ENCODE measurements at places on chromosomes 2 and 18.

- DNase-seq, result no peak
- no peak overlapping the region for H3K4me3 ChIP-seq
- H3K27me3 ChIP-seq, result no peaks in the 10 kb centered on the region
- peaks cover 18% of the 10 kb centered on the region for H3K4me1 ChIP-seq
- H3K27ac ChIP-seq, result no peak overlapping the region
Observed at GRCh38 chr2:63680455-63680854, 91.7 kb downstream of the MDH1 start.

- H3K4me3 ChIP-seq, result no peak overlapping the region
- no peak for DNase-seq
- no peaks in the 10 kb centered on the region for H3K27me3 ChIP-seq
Observed at GRCh38 chr2:100197631-100198153, 55.3 kb upstream of the AFF3 start.

DNA sequence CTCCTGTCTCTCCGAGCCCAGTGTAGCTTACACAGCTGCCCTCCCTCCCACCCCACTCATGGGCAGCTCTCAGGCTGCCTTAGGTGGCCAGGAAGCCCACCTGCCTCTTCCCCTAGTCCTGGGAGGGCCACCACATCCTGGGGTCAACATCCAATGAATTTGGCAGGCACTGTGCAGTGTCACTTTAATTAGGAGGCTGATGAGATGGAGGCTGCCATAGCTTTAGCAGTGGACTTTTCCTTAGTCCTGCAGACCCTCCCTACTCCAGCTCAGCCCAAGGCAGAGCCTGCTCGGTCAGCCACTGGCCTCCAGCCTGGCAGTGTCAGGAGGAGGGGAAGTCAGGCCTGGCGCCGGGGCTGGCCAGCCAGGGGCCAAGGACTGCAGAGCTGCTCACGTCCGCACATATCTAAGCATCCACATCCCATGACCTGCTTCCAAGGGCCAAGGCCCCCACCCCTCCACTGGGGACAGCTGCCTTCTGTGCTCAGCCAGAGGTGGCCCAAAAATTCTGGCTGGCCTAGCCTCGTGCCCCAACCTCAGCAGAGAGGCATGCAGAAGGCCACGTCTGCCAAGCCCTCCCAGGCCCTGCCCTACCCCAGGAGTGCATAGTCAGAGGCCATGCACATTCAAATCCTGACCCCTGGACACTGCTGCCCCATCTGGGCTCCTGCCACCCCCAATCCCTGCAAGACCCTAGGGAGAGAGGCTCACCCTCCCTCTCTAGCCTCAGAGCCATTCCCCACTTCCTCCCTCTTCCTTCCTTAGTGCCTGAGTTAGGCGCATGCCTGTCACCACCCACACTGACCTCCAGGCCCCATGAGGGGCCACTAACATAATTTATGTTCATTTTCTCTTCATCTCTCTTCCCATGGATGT is 33.1 kb downstream of the ADRA2B start:
- DNase-seq, result no peak
- peaks cover 2% of the 10 kb centered on the region for H3K4me1 ChIP-seq
- no peak overlapping the region for H3K27ac ChIP-seq

GRCh38 chr2:239118264-239118663 is 270.4 kb downstream of the TWIST2 start:
- no peak for DNase-seq
- peaks cover 24% of the 10 kb centered on the region for H3K4me1 ChIP-seq
- H3K4me3 ChIP-seq, result no peak overlapping the region
- H3K27ac ChIP-seq, result no peak overlapping the region

- no peaks in the 10 kb centered on the region for H3K4me1 ChIP-seq
- H3K27ac ChIP-seq, result no peak overlapping the region
- no peak for DNase-seq
Observed at GRCh38 chr2:163859951-163860350, 124.1 kb upstream of the FIGN start.

GRCh38 chr2:22355816-22356433 is 1029.1 kb upstream of the KLHL29 start:
- no peaks in the 10 kb centered on the region for H3K36me3 ChIP-seq
- H3K4me3 ChIP-seq, result no peak overlapping the region
- no peak overlapping the region for H3K27ac ChIP-seq
- no peaks in the 10 kb centered on the region for H3K4me1 ChIP-seq

DNA sequence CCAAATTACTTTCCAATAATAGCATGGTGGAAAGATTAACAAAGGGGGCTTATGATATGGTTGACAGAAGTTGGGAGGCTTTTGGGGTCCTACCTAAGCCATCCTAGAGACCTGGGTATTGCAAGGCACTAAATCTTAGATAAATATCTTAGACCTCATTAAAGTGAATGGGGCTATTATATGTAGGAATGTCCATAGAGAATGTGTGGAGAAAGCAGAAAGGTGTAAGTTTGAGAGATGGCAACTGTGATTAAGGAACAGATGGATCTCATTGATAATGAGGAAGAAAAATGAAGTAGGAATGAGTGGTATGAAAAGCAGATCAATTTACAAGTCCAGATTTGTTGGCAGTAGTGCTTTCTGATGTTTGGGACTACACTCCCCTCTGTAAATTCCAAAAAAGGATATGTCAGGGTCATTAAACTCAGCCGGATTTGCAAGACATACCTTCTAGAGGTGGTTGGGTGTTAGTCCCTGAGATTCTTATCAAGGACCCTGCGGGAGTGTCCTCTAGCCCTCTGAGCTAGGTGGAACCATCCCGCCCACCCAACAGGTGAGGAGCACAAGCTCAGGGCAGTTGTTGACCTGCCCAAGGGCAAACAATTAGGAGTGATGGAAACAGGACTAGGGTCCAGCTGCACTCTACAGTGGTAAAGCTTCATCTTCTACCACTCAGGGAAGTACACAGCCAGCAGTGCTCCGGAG is 12.1 kb downstream of the TCF7L1 start:
- H3K4me1 ChIP-seq, result no peaks in the 10 kb centered on the region
- peaks cover 11% of the 10 kb centered on the region for H3K27me3 ChIP-seq
- H3K36me3 ChIP-seq, result no peaks in the 10 kb centered on the region
- no peak overlapping the region for H3K27ac ChIP-seq
- no peak for DNase-seq
- H3K4me3 ChIP-seq, result no peak overlapping the region

DNA sequence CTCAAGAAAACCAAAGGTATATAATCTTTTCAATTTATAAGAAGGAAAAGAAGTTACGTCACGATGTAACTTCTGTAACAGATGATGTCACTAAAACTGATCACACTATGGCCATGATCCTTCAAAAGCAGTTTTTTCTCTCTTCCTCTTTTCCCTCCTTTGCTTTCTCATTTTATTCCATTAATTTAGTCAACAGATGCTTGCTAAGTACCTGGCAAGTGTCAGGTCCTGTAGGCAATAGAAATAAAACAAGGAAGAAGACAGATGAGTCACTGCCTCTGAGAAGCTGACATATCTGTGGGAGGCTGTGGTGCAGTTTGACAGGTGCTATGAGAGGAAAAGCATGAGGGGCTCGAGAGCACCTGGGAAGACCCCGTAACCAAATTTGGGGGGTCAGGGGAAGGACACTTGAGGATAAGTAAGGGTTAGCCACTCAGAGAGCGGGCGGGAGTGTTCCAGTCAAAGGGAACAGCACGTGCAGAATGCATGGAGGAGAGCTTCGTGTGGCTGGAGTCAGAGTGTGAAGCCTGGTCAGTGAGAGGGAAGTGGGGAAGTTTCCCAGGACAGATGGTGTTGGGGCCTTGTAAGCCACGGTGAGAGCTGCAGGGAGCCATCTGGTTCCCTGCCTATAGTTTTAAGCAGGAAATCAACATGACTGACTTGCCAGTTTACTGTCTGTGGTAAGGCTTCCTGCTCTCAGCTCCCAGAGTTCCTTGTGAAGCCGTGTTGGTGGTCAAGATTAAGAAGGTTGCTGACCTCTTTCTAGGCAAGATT is 198.8 kb upstream of the FOSL2 start:
- peaks cover 5% of the 10 kb centered on the region for H3K4me1 ChIP-seq
- H3K4me3 ChIP-seq, result no peak overlapping the region
- H3K27ac ChIP-seq, result peak overlapping the region; percentile 40
- peaks cover 2% of the 10 kb centered on the region for H3K36me3 ChIP-seq
- no peak for DNase-seq
- H3K27me3 ChIP-seq, result no peaks in the 10 kb centered on the region

- H3K27ac ChIP-seq, result no peak overlapping the region
- H3K4me1 ChIP-seq, result peaks cover 12% of the 10 kb centered on the region
- DNase-seq, result no peak
- peaks cover 38% of the 10 kb centered on the region for H3K27me3 ChIP-seq
Observed at GRCh38 chr18:72542342-72542741, 1.8 kb downstream of the CBLN2 start.

GRCh38 chr2:163592954-163593622 is 142.7 kb downstream of the FIGN start:
- H3K27me3 ChIP-seq, result no peaks in the 10 kb centered on the region
- no peak overlapping the region for H3K4me3 ChIP-seq
- H3K36me3 ChIP-seq, result no peaks in the 10 kb centered on the region
- no peak for DNase-seq
- no peaks in the 10 kb centered on the region for H3K4me1 ChIP-seq
- no peak overlapping the region for H3K27ac ChIP-seq

DNA sequence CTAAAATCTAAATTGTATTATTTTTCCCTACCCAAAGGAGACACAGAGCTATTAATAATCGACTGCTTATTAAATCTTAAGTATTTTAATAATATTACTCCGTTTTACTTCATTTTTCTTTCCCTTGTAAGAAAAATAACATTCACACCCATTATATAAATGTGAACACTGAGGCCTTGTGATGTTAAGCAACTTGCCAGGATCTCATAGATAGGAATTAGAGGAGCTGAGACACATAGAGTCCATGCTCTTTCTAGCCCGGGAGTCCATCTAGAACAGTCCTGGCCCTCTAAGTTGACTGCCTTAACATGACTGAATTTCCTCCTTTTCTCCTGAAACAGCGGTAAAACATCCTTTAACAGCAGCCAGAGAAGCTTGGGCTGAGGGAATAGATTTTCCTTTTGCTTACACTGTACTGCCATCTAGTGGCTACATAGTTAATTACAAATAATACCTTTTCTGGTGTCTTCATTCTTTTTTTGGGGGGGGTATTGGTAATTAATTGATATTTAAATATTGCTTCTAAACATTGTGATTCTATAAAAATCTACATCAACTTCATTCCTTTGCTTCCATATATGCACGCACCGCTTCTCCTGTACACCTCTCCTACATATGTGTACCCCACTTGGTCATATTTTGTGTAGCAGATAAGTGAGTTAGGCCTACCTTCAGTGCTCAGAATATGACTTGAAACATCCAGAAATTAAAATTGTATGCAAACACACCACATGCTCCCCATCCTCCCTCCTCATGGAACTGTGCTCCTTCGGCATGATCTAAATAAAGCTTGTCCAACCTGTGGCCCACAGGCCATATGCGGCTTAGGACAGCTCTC is 125.8 kb upstream of the HNMT start:
- no peak overlapping the region for H3K27ac ChIP-seq
- H3K4me3 ChIP-seq, result no peak overlapping the region
- no peak for DNase-seq
- peaks cover 6% of the 10 kb centered on the region for H3K27me3 ChIP-seq

GRCh38 chr2:224520064-224520463 is 65.1 kb downstream of the CUL3 start:
- peak; percentile 67 for DNase-seq
- H3K27ac ChIP-seq, result peak overlapping the region; percentile 72
- H3K4me1 ChIP-seq, result peaks cover 66% of the 10 kb centered on the region
- peaks cover 15% of the 10 kb centered on the region for H3K36me3 ChIP-seq
- no peak overlapping the region for H3K4me3 ChIP-seq

DNA sequence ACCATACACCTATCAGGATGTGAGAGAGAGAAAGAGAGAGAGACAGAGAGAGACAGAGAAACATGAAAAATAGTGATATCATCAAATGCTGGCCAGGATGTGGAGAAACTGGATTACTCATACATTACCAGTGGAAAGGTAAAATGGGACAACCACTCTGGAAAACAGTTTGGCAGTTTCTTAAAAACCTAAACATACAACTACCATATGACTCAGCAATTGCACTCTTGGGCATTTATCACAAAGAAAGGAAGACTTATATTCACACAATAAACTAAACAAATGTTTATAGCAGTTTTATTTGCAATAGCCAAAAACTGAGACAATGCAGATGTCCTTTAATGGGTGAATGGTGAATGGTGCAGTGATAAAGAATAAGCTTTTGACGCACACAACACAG is 29.1 kb downstream of the SLC4A3 start:
- H3K36me3 ChIP-seq, result no peaks in the 10 kb centered on the region
- no peak for DNase-seq
- H3K27ac ChIP-seq, result no peak overlapping the region
- peaks cover 38% of the 10 kb centered on the region for H3K27me3 ChIP-seq

DNA sequence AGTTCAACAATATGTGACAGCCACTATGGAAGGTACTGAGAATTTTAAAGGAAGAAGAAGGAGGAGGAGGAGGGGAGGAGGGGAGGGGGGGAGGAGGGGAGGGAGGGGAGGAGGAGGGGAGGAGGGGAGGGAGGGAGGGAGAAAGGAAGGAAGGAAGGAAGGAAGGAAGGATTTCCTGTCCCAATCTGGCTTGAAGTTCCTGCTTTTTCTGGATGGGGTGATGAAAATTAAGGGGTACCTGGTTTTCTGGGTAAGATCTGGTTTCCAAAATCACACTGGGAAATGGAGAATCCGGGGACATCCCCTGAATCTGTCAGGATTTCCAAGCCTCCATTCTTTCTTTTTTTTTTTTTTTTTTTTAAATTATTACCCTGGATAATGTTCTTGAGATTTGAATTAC is 271.8 kb downstream of the MTX2 start:
- peaks cover 10% of the 10 kb centered on the region for H3K27me3 ChIP-seq
- no peak overlapping the region for H3K27ac ChIP-seq
- no peaks in the 10 kb centered on the region for H3K36me3 ChIP-seq

DNA sequence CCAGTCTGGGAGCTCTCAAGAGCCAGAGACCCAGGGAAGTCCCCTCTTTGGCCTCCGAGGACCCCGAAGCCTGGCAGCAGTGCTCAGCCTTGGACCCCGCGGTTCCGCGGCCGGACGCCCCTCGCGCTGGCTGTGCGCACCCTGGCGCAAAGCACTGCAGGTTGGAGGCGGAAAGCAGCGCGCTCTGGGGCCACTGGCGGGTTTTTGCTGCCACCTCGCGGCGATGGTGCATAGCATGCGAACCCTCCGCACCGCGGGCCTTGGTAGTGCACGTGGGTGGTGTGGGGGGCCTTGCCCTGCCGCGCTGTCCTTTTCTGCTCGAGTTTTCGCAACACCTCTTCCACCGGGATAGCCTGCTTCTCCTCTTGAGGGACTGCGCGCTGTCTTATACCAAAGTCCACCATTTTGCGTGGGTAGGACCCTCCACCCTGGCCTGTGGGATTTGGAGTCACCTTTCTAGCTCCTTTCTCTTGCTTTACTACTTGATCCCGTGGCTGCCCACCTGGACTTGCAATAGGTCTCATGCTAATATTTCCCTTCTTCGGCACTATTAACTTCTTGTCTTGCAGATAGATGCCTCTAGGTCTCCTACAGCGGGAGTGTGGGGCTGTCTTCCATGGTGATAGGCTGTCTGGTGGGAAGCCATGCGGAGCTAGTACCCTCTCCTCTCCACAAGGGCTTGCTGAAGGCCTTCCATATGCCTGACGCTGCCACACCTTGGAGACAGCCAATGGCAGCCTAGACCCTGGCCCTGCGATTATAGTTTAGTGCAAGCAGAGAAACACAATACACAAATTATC is 14.3 kb downstream of the SIX3 start:
- H3K27me3 ChIP-seq, result peaks cover 51% of the 10 kb centered on the region
- DNase-seq, result peak; percentile 90
- no peak overlapping the region for H3K27ac ChIP-seq

Measured in activated CD4-positive, alpha-beta T cell treated with anti-CD3 and anti-CD28 coated beads for 36 hours (primary cell).